Activated CD4-positive, alpha-beta T cell treated with anti-CD3 and anti-CD28 coated beads, Interleukin-2, amount 50 U/mL, for 48 hours (primary cell): ENCODE measurements at places on chromosomes 11 and 22.

DNA sequence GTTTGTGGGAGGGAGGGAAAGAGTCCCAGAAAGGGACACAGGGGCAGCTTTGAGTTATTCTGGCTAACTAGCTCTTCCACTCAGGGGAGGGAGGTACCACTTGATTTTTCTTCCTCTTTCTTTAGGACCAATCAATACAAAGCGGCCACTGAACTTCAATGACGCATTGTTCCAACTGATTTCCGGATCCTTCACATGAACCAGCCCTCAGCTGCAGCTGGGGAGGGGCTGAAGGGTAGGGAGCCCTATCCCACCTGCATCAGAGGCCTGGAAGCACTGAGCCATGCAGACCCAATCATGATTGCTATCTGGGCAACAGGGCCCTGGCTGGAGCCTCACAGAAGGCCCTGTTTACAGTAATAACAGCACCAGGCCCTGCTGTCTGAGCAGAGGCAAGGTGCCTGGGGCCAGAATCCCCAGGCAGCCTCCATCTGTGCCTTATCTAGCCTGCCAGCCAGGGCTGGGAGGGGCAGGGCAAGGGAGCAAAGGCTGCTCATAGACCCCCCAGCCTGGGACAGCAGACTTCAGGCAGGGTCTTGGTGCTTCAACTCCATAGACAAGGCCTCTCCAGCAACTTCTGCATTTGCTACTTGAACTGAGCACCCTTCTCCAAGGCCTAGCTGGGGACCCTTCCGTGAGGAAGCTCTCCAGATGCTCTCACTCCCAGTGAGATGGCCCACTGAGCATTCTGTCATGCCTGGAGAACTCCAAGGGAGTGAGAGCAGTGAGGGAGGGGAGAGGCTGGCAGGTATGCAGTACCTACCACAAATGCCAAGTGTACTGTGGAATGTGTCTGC lies 22.5 kb downstream of the CLPB start:
- DNase-seq: no peak

DNA sequence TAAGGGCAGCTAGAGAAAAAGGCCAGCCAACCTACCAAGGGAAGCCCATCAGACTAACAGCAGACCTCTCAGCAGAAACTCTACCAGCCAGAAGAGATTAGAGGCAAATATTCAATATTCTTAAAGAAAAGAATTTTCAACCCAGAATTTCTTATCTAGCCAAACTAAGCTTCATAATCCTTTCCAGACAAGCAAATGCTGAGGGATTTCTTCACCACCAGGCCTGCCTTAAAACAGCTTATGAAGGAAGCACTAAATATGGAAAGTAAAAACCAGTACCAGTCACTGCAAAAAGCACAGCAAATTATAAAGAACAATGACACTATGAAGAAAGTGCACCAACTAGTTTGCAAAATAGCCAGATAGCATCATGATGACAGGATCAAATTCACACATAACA lies 30.6 kb upstream of the CASP12 start:
- no peak for DNase-seq

DNA sequence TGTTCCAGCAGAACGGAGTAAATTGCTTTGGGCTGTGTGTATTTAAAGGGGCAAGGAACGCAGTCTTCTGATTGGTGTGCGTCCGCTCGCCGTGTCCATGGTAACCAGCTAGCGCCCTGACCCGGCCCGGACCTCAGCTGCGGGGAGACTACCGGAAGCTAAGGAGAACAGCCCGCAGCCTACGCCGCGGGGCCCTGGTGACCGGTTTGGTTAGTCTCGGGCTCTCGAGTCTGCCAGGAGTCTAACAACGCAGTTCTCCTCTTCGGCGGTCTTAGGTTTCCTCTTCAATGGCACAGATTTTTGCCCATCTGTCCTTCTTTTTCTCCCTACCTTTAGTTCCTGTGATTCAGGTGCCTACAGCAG lies 3.5 kb upstream of the OR56A3 start:
- no peak for DNase-seq

- DNase-seq: no peak
These were observed 286.4 kb downstream of the NTM start for GRCh38 chr11:131656839-131657211.

DNA sequence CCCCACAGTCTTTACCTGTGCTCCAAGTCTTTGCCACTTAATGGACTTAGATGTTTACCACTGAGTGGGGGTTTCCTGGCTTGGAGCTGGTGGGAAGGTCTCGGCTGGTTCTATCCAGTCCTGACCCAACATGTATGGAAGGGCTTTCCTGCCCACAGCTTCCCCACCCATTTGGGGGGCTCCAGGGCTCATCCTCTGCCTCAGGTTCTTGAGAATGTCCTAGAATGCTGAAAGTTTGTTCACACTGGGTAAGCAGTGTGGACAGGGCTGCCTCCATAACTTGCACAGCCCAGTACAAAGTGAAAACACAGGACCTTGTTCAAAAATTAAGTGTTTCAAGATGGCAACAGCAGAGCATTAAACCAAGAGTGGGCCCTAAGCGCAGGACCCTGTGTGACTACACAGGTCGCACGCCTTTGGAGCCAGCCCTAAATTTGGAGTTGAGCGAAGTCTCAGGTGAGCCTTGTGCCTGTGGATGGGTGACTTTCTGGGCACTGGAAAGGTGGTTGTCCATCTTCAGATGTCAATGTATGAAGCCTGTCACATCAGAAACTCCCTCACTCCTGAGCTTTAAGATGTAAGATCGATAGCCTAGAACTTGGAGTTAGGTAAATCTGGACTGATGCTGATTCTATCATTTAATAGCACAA lies 72.7 kb upstream of the NARS2 start:
- DNase-seq: no peak

DNA sequence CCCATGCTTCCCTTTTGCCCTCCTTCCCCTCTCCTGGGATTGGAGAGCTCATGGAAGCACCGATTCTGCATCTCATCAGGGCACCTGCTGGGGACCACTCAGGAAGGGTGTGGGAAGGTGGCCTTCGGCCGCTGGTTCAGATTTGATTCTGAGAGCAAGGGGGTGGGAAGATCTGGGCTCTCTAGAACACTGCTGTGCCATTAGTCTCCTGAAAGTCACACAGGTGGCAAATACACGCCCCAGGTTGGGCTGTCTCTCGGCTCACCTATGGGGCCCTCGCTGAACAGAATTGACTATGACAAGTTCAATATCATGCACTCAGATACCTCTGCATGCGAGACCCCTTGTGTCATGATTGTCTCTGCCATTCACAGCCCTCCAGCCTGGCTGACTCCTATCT lies 12.8 kb upstream of the APOBEC3A start:
- DNase-seq: no peak

- DNase-seq: no peak
These were observed 26.7 kb downstream of the OR6Q1 start for GRCh38 chr11:58057481-58057880.

DNA sequence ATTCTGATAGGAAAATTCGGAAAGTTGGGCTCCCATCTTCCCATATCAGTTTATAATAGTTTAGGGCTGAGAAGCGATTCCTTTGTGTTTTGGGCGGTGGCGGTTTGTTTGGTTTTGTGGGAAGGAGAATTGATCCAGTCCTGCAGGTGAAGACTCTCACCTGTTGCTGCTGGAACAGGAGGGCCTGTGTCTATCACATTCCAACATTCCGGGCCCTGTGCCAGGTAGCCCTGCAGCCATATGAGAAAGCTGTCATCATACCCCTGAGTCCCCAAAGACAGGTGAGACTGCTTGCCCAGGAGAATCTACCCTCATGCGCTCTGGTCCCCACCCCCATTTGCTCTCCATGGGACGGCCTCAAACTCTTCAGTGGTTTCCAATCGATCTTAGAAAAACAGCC lies 62.1 kb downstream of the TRAF6 start:
- no peak for DNase-seq

DNA sequence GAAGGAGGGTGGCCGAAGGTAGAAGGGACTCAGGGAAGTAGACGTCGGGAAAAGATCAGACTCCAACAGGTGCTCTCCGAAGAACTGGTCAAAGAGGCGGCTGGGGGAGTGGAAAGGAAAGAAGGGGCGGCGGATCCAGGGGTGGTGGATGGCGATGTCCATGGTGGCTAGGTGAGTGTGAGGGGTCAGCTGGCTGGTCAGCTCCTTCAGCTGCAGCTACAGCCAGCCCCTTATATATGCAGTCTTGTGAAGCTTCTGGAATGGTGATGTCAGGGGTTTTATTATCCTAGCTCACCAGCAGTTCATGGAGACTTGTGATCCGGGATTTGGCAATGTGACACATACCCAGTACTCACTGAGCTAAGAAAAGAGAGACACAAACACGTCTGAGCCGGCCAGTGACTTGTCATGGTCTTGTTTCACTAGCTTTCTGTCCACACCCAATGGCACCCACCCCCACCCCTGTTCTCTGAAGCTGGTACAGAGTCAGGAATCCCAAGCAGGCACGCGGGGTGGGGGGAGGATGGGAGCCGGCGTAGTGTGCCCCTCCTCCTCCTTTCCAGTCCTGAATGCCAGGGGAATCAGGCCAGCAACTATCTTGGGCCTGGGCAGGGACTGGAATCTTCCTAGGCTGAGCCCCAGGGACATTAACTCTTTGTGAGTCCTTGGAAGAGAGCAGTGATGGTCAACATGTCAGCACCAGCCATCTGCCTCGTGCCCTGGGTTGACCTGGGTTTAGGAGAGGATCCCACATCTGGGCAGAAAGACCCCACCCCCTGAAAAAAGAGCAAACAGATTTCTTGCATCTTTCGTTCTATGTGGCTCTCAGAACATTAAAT lies at the start of gene CRYAB:
CRYAB (minus strand) TSS at position 208 of the 839 bp plus-strand sequence; CDS start at position 162, 46 bp downstream.
- DNase-seq: no peak

GRCh38 chr11:65185171-65185570 lies 3.4 kb downstream of the CAPN1 start:
- no peak for DNase-seq

GRCh38 chr11:3380706-3381545 lies 2.0 kb upstream of the ZNF195 start:
- no peak for DNase-seq

- DNase-seq: no peak
These were observed 42.5 kb downstream of the ZNRF3 start for GRCh38 chr22:28925916-28926315.

- DNase-seq: no peak
These were observed 20.0 kb downstream of the CPT1A start for GRCh38 chr11:68821670-68822069.

GRCh38 chr11:133930767-133931448 lies 25.9 kb downstream of the IGSF9B start:
- no peak for DNase-seq
